ENCODE measurements at places on chromosomes 7 and 10. TPM values are rescaled to one million over a fixed set of nuclear protein-coding genes. Genes with fewer than 3 reads are reported as not detected.

TWIST1 gene
- 3.6 TPM for polyA plus RNA-seq

DNA sequence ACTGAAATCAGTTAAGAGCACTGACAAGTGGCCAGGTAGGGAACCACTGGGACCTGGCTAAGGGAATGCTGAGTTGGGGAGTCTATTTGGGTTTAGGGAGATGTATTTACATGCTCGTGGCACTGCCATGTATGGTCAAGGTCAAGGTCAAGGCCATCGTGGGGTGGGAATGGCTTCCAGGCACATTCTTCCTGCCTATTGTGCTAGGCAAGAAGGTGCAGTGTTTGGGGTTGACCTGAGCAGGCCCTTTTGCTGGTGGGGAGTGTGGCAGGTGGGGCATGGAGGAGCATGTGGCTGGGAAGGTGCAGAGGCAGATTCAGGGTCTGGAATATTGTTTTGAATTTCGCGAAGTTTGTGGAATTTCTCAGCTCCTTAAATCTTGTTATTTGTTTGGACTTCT, 17.8 kb downstream of the FAM241B start:
- no peak for DNase-seq

TMEM236 gene
- polyA plus RNA-seq = 0.27 TPM

HTR7 gene
- 0.14 TPM for polyA plus RNA-seq

LGI1 gene
- polyA plus RNA-seq = 0.68 TPM

DNA sequence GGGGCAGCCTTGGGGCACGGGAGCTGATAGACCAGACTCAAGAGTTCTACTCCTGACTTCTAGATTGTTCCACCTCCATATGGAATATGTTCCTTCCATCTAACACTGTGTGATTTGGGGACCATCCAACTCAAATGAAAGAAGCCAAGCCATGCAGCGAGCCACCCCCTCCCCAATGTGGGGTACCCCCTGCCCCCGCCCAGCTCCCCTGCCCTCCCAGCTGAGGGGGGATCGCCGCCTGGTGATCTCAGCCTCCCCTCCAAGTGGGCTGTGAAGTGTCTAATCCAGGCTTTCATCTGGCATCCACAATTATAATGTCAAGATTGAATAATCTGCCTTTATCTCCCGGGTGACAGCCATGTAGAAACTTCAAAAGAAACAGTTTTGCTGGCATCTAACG, 246.1 kb downstream of the RPS24 start:
- DNase-seq = no peak

GPC2 gene
- polyA plus RNA-seq = 0.38 TPM

DNA sequence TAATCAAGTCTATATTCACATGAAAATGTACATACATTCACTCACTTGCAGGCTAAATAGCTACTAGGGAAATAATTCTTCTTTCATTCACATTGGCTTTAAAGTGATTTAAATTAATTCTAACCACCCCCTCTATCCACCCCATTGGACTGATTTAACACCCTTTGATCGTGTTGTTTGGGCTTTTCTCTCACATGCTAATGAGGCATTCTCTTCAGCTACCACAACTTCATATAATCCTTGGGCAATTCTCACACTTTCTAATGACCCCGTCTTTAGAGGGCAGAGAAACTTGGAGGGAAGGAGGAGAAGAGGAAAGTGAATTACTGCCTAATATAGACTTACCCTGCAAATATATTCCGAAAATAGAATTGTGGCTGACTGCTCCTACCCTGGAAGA, 24.6 kb downstream of the GRM3 start:
- DNase-seq = no peak

UNCX gene
- not detected for polyA plus RNA-seq
